Stimulated activated naive CD4-positive, alpha-beta T cell treated with Interleukin-2 at 50 U/mL for 16 hours (primary cell): ENCODE measurements at places on chromosomes 2 and 18.

DNA sequence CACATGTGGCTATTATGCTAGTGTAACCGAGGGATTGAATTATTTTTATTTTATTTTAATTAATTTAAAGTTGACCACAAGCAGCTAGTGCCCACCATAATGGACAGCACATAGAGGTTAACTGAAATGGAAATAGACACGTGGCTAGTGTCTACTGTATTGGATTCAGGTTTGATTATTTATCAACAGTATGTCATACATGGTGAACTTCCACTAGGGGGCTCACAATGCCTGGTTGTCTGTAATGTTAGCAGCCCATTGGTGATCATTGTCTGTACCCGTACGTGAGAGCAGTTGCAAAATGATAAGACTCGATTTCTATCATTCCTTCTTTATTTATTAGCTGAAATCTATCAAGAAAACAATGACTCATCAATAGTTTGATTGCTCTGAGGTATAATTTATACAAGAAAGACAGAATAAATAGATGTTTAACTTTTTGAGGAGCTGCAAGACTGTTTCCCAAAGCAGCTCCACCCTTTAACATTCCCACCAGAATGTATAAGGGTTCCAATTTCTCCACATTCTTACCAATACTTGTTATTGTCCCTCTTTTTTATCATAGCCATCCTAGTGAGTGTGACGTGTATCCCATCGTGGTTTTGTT lies 76.5 kb downstream of the CYBRD1 start:
- peak; percentile 5 for DNase-seq

GRCh38 chr18:1090758-1091157 lies 186.1 kb downstream of the ADCYAP1 start:
- DNase-seq, result no peak

DNA sequence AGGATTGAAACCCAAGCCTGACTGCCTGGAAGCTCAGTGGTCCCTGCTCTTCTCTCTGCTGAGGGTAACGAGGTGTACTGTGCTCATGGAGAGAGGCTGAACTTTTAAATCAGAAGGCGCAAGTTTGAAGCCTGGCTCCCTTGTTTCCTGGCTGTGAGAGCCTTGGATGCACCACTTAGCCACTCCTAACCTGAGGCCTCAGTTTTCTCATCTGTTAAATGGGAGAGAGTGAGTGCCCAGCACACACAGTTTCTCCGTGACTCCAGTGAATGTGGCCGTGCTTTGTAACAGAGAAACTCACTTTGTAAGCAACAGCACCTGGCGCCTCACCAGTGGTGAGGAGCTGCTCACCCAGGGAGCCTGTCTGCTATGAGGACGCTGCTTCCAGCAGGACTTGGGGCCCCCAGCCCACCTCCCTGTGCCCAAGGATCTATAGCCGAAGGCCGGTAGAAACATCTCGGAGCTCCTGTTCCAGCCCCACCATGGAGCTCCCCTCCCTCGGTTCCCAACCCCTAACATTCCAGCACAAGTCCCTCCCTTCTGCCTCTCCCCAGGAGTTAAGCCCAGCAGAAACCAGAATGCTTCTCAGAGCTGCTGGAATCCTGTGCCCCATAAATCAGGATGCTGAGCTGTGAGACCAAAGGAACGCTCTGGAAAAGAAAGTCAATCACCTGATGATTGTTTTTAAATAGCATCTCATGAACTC lies 20.3 kb upstream of the KCNK3 start:
- DNase-seq, result no peak

GRCh38 chr2:158975271-158975921 lies 7.0 kb downstream of the TANC1 start:
- no peak for DNase-seq

- no peak for DNase-seq
Measured at GRCh38 chr2:118464546-118465265, 376.4 kb downstream of the INSIG2 start.

DNA sequence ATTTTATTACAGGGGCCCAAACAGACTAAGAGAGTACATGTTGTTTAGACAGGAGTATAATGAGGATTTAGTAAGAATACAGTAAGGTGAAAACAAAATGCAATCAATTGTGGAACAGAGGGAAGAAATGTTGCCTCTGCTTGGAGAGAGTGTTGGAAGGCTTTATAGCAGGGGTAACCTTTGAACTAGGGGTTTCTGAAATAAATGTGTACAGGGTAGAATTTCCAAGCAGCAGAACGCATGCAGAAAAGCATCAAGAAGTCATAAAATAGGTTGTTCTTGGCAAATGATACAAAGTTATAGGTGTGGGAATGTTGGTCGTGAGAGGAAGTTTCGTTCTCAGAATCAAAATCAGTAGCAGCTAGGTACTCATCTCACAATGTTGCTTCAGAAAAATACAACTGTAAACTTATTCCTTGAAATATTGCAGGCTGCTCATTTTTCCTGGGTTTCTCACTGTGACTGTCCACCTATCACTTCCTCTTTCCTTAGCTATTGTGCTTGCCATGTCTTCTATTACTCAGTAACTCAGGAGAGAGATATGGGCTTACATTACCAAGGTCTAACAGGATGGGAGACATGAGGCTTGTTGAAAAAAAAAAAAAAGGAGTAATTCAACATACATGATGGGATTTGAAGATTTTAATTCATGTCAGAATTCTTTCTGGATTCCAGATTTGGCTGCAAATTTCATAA lies 17.1 kb upstream of the HNMT start:
- DNase-seq, result no peak

DNA sequence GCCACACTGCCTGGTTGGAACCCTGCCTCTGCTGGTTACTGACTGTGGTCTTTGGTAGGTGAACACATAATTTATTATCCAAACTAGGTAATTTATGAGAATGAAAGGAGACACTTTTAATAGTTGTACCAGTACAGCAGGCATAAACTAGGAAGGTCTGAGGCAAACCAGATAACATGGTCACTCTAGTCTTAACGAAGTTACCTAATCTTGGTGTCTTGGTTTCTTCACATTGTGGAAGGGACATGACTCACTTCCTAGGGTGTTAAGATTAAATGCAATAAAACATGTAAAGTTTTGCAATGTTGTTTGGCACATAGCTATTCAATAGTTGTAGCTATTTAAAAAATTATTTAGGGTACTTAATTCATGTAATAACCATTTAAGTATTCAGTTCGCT lies 23.3 kb downstream of the SPTBN1 start:
- no peak for DNase-seq

GRCh38 chr2:180516232-180516631 lies 464.2 kb upstream of the UBE2E3 start:
- DNase-seq, result no peak

DNA sequence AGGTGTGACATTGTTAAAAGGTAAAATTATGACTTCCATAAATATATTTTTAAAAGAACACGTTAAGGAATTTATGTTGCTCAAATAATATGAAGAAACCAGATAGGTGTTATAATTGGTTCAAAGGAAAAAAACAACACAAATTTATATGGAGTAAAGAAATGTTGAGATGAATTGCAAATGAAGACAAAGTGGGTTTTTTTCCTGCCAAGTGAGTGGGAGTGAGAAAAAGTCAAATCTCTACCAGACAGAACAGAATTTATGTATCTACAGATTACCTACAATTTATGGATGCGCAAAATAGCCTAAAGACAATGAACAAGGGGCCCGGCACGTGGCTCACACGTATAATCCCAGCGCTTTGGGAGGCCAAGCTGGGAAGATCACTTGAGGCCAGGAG lies 159.7 kb upstream of the SLC1A4 start:
- no peak for DNase-seq

GRCh38 chr2:48849770-48850169 lies 94.2 kb upstream of the LHCGR start:
- no peak for DNase-seq

DNA sequence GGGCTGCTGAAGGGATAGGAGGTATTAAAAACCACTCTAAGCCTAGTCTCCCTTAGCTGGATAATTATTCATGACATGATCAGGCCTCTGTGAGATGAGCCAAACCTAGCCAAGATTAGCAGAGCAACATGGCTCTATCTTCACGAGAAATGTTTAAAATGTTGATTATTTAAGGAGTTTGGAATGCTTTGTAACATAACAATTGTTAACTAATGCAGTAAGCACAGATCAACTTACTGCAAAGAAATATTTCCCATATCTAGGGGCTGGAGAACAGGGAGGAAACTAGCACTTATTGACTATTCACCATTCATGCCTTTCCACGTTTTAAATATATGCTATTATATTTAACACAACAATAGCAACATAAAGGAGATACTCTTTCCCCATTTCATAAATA lies 833.7 kb upstream of the CHAC2 start:
- DNase-seq, result no peak

DNA sequence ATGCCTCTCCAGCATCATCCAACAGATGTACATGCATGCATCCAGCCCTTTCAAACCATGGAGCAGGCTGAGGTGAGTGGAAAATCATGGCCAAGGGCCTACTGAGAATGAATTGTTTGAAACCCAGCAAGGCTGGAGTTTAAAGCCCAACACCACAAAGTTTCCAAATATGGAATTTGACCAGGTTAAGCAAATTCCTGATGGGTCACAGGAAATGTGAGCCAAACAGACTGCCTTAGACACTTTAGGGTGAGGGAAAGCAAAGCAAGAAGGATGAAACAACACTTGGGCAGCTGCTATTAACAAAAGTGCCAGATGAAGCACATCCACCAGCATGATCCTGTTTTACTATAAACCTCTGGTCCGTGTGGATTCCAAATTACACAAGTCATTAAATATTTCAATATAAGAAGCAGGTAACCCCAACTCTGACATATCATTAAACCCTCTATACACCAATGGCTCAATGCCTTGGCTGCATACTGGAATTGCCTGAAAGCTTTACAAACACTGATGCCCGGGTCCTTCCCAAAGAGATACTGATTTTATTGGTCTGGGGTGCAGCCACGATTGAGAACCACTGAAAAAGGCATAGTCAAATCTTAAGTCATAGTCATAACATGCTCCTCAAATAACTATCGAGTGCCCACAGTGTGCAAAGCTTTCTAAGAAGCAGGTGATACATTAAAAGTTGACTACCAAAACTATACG lies 9.1 kb downstream of the KLF7 start:
- DNase-seq, result no peak

DNA sequence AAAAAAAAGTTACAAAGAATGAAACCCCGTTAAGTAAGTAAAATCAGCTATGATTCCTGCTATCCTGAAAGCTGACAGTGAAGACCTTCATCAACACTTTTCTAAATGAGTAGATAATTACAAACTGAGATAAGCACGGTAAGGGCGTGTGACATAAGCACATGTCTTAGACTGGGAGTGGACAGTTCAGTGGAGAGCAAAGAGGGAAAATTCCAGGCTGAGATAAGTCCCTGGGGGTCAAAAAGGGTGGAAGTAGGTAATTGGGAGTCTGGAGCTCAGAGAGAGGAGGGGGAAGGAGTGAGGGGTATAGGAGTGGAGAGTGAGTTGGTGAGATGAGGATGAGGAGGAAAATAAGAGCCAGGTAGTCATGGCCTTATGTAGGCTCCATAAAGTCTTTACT lies 4.4 kb upstream of the IL1A start:
- DNase-seq, result no peak

- no peak for DNase-seq
Measured at GRCh38 chr18:38932752-38933151, 1367.2 kb upstream of the CELF4 start.

GRCh38 chr2:100818003-100818605 lies 1.8 kb upstream of the NPAS2 start:
- DNase-seq, result no peak

DNA sequence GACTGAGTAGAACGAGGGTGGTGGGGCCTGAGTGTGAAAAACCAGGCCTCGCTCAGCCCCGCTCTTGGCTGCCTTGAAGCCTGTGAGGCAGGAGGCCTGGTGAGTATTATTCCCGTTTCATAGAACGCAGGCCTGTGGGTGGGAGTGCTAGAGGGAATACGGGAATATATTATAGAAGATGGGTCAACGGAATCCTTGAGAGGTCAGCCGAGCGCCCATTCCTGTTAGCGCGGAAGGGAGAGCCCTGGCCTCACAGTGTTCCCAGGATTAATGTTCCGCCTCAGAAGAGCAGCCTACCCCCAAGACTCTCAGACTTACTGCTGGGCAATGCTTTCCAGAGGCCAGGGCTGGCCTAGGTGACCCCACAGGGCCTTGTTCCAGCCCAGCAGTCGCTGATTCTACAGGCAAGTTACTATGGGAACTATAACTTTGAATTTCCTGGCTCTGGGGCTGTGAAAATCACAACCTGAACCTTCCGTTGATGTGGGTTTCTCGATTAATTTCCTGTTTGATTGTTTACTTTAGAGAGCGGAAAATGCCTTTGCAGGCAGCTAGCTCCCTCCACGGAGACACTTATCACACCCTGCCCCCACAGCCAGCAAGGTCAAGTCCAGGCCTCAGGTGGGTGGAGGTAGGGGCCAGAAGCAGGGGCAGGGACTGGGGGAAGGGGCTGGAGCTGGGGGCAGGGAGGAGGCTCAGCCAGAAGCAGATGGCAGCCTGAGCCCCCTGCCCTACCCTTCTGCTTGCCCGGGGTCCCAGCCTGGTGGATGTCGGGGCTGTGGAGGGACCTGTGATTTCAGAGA lies 108.3 kb downstream of the SMAD7 start:
- peak; percentile 30 for DNase-seq

DNA sequence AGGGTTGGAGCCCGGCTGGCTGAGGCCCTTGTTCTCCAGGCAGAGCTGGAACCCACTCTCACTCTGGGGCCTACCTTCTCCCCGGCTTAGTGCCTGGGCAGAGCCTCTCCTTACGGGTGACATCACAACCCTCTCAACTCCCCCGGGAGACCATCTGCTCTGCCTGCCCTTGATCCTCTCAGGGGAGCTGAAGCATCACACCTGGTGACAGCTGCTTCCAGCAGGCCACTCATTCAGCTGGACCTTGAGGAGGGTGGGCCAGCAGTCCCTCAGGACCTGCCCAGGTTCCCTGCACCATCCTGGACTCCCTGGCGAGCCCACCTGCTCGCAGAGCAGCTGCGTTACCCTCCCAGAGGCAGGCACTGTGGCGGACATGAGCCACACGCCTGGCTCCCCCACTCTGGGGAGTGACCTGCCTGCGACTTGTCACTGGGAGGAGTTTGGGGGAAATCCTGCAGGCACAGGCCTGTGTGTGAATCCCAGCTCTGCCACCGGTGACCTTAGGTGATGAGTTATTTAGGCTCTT lies 13.1 kb downstream of the HS6ST1 start:
- DNase-seq, result no peak

- no peak for DNase-seq
Measured at GRCh38 chr2:102386867-102387541, 31.4 kb downstream of the IL18R1 start.

DNA sequence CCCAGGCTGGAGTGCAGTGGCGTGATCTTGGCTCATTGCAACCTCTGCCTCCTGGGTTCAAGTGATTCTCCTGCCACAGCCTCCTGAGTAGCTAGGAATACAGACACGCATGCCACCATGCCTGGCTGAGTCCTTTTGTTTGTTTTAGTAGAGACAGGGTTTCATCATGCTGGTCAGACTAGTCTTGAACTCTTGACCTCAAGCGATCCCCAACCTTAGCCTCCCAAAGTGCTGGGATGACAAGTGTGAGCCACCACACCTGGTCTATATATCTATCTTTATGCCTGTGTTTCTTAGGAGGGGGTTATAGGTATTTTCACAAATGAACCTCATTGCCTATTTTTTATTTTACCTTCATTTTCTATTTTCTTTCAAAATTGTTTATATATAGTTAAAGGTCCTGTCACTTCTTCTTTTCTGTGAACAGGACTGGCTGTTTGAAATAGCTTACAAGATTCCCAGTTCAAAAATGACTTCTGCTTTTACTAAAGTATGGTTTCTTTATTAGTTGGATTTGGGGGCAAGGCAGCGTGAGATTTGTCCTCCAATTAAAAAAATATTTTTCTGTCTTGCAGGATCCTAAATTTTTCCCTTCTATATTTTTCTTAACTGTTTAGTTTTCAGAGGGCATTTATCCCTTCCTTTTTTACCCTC lies 16.4 kb upstream of the MARCHF7 start:
- no peak for DNase-seq

- peak; percentile 37 for DNase-seq
Measured at GRCh38 chr2:99489063-99489760, 605 bp downstream of the REV1 start.
